ENCODE measurements at places on chromosomes 6 and 20. TPM values are rescaled to one million over a fixed set of nuclear protein-coding genes. Genes with fewer than 3 reads are reported as not detected.

DNA sequence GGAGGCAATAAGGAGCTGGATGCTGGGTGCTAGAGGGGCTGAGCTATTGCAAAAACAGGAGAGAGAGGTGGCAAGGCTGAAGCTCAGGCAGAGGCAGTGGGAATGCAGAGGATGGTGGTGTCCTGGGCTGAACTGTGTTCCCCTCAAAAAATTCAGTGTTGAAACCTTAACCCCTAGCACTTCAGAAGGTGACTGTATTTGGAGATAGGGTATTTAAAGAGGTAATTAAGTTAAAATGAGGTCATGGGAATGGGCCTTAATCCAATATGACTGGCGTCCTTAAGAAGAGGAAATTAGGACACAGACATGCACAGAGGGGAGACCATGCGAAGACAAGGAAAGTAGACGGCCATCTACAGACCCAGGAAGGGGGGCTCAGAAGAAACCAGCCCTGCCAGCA, 11.5 kb upstream of the MMP9 start:
- DNase-seq, result no peak

DNA sequence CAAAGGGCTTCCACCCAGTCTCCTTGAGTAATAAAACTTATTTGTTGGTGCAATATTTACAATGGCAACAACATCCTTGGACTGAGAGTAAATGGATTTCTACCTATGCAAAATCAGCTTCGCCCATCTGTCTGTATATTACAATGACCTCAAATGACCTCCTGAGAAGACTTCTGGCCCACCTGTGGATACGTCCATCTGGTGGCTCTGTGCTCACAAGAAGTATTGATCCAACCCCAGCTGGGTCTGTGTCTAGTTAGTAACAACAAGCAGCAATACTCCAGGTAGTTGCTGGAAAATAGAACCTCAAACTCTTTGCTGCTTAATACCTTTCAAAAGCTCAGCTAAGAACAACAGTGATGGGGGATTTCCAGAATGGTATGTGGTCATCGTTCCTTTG, 34.7 kb upstream of the GSTA4 start:
- no peak for DNase-seq

DNA sequence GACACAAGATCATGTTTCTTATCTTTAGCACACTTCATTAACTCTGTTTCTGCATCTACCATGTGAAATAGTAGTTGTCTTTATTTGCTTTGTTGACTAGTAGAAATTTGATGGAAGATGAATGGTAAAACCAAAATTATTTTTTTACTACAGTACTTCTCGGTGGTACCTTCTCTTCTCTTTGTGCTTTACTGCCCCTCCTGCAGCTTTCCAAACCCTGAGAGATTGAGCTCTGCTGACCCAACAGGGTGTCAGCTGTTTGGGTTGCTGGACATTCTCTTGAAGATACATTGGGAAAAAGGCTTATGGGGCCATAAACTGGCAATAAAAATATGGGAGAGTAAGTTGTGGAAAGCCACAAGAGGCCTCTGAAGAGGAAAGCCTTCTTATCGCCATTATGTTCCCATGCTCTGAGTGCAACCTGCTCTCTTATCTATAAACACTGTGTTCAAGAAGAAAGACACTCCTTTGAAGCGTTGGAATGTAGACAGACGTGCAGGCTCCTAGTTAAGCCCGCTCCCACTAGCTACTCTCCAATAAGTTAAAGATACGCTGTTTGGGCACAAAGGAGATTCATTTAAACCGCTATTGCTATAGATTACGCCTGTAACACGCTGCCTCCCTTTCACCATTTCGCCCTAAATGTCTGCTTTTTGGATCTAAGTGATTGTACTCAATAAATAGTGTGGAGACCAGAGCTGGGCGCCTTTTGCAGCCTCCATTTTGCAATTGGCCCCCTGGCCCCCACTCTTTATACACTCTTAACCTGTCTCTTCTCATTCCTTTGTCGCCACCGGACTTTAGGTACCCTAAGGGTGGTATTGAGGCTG, 60.1 kb upstream of the PRSS16 start:
- DNase-seq, result no peak

The HLA-DRA gene
- 94.0 TPM for total RNA-seq

- no peak for DNase-seq
Measured at GRCh38 chr6:88445188-88445965, 279.2 kb upstream of the CNR1 start.

The LAMP5 gene
- 0.22 TPM for total RNA-seq

The SLPI gene
- 1.3 TPM for total RNA-seq

DNA sequence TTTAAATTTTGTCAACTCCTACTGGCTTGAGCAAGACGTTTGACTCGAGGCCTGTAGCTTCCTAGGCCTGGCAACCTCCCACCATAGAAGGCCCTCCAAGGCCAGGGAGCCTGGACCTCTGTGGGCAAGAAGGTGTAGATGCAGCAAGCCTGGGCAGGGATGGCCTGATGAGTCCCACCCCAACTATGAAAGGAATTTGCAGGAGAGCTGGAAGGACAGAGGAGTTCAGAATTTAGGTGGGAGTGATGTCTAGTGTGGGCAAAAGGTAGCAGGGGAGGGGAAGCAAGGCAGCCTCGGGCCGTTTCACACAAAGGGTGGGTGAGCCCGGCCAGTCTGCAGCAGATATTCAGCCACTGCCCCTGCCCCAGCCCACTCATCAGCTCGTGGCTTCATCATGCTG, 245.2 kb downstream of the CDH26 start:
- no peak for DNase-seq

- DNase-seq, result no peak
Measured at GRCh38 chr20:23143986-23144690, 58.0 kb upstream of the CD93 start.

- DNase-seq, result no peak
Measured at GRCh38 chr6:124487623-124488431, 474.4 kb upstream of the RNF217 start.

The IRF4 gene
- 0.89 TPM for total RNA-seq

The MYB gene
- total RNA-seq, result 0.24 TPM

GRCh38 chr20:4006640-4007039, 8.7 kb downstream of the RNF24 start:
- peak; percentile 79 for DNase-seq

- no peak for DNase-seq
Measured at GRCh38 chr6:148890096-148890495, 143.3 kb downstream of the UST start.

The PDE10A gene
- total RNA-seq, result 25.1 TPM

DNA sequence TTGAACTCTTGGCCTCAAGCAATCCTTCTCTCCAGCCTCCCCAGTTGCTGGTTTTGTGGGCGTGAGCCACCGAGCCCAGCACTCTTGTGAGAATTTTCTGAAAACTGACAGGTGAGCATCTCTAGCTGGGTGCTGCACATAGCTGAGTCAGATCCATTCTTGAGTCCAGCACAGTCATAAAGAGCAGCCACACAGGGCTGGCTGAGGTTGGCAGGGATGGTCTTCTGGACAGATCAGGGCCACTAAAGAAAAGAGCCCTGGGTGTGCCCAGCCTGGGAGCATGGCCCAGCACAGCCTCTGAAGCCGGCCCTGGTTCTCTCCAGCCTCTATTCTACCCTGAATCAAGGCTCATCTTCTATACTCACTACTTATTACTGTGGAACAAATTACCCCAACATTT, 11.5 kb downstream of the DLGAP4 start:
- DNase-seq, result no peak

DNA sequence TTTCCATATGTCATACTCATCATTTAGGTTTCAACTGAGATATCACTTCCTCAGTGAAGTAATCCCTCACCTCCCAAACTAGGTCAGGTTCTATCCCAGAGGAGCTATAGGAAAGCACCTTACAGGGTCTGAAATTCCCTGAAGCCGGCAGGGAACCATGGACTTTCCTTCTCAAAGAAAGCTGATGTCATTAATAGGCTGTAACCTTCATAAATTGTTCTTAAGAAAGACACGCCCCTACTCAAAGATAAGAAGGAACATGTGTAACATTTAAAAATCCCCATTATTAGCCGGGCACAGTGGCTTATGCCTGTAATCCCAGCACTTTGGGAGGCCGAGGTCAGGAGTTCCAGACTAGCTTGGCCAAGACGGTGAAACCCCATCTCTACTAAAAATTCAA, 50.0 kb upstream of the RNGTT start:
- DNase-seq, result no peak

The SLC35D3 gene
- total RNA-seq, result not detected

DNA sequence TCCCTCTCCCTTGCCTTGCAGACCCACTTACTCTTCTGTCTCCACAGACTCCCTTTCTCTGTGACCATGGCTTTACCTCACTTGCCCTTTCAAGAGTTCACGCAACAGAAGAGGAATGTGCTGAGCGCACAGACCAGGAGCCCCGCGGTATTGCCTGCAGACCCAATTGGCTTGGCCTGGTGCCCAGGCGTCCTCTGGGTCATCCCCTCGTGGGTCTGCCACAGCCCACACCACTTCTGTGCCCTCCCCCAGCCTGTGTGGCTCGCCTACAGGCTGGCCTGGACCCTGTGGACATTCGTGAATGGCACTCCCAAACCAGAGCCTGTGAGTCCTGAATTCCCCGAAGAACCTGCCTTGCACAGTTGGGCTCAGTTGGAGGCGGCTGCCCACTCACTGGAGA, 15.3 kb upstream of the NINL start:
- no peak for DNase-seq

DNA sequence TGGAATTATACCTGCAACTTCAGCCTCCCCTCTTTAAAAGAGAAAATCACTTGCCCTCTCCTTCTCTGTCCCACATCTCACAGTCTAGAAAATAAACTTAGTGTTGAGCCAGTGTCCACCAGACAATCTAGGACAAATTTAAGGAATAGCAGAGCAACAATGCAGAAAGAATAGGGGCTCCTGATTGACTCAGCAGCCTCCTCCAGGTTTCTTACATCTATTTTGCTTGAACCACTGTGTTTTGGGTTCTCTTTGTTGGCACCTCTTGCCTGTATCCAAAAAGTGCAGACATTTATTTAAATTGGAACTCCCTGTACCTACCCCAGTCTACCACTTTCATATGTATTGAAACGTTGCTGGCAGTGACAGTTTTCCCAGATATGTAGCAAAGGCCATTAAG, 133.7 kb upstream of the HSF2 start:
- DNase-seq, result no peak

- no peak for DNase-seq
Measured at GRCh38 chr20:36548006-36548315, 6.6 kb downstream of the MYL9 start.

GRCh38 chr6:88513471-88513870, 347.3 kb upstream of the CNR1 start:
- DNase-seq, result no peak

GRCh38 chr6:16743664-16744210, 17.5 kb downstream of the ATXN1 start:
- DNase-seq, result no peak

The OOEP gene
- total RNA-seq, result not detected

GRCh38 chr20:32190616-32191415, 16.7 kb downstream of the PLAGL2 start:
- DNase-seq, result no peak

The UST gene
- 2.1 TPM for total RNA-seq

DNA sequence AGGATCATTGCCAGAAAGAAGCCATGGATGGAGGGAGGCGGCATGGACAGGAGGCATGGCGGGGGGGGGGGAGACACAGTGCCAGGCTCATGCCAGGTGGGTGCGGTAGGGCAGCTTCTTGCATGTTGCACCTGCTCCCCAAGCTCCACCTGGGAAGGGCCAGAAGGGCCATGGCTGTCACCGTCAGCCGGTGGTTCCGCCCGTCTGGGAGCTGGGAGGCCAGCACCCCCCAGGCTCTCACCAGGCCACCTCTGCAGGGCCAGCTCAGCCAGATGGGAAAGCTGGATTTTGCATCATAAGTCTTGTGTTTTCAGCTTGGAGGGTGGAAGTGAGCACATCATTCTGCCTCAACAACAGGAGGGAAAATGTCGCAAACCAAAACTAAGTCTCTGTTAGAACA, 404.7 kb downstream of the TAF4 start:
- no peak for DNase-seq

DNA sequence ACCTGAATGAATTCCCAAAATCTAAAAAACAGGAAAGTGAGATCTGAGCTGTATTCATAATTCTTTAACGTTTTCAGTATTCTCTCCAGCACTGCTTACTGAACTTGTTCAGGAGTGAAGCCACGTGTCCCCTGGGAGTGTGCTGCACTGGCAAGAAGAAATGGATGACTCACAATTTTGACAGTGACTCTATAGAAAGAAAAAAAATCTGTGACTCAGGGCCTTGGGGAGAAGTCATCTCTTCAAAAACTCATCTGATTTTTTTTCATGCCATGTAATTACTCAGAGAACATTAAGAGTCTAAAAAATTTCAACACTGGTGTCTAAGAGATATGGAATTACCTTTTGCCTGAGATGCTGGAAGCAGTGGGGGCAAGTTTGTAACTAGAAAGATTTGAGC, 39.7 kb downstream of the ANKEF1 start:
- no peak for DNase-seq

DNA sequence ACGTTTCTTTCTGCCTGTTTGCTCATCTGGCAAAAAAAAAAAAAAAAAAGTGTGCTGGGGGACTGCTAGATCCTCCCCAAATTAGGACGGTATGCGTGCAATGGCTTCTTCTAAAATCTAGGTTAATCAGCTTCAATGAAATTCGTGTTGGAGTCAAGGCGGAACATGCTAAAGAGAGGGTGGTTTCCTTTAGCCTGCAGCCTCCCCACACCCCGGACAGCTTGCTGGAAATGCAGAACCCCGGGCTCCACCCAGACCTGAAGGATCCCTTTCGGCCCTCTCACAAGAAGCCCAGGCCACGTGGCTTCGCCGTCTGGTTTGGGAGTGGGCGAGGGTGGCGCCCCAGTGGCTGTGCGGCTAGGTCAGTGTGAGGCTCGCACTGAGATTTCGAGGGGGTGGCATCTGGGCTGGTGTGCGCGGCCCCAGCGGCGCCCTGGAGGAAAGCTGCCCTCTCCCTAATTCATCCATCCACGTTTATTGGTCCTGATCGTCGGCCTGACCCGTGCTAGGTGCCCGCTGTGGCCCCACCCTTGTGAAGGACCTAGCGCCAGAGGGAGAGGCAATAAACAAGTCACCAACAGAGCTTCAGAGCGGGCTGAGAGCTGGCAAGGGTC, 49.0 kb downstream of the APCDD1L start:
- no peak for DNase-seq

DNA sequence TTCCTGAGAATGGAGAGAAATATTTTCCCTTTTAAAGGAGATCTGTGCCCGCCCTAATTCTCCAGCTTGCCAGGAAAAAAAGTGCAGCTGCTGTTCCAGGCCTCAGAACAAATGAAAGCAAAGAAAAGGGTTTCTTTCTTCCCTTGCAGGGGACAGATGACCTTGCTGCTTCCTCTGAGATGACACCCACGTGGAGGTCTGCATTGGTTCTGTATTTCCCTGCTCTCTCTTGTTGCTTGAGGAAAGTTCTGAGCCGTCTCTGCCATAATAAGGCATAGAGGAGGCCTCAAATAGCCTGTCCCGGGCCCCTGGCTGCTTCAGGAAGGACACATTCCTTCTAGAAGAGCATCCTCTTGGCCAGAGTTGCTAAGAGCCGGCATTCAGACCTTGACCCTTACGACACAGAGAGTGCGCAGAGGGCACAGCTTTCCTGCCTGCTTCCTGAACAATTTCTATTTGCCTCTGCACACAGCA, 501.8 kb upstream of the SULF2 start:
- DNase-seq, result no peak

- no peak for DNase-seq
Measured at GRCh38 chr6:43173591-43174262, 2.7 kb downstream of the SRF start.

The CALHM4 gene
- total RNA-seq, result not detected

GRCh38 chr6:90074161-90074850, 180.0 kb downstream of the GJA10 start:
- DNase-seq, result no peak

The ERVFRD-1 gene
- not detected for total RNA-seq

The XPO5 gene
- total RNA-seq, result 20.3 TPM

GRCh38 chr6:112253841-112254816, at the start of gene LAMA4:
Gene LAMA4 (minus strand): TSS chr6:112254567. CDS start chr6:112254150, 417 bp downstream.
- peak; percentile 85 for DNase-seq

Data from cardiac septum (tissue), 1 donor.